ENCODE measurements at places on chromosomes 3 and 15.

DNA sequence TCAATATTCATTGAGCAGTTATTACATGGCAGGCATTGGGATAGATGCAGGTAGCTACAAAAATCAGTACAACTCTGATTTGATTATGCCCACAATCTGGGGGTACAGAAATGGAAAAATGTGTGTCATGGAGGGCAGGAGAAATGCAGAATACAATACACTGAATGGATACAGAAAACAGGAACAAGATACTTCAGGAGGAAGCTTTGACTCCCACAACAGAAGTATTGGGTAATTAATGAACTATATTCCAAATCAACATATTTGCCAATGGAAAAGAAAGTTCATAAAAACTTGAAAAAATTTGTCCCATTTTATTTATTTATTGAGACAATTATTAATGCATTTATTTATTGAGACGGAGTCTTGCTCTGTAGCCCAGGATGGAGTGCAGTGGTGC lies 207.0 kb downstream of the SUCLG2 start:
- no peak overlapping the region for H3K4me3 ChIP-seq

GRCh38 chr15:65087873-65088642 lies 11.5 kb downstream of the KBTBD13 start:
- H3K4me1 ChIP-seq = no peaks in the 10 kb centered on the region
- H3K27me3 ChIP-seq = peaks cover 13% of the 10 kb centered on the region
- H3K27ac ChIP-seq = no peak overlapping the region
- H3K4me3 ChIP-seq = no peak overlapping the region
- no peak for DNase-seq

- peaks cover 23% of the 10 kb centered on the region for H3K4me1 ChIP-seq
- no peak overlapping the region for H3K4me3 ChIP-seq
- H3K27me3 ChIP-seq = no peaks in the 10 kb centered on the region
Measured at GRCh38 chr3:122395582-122395981, 11.6 kb downstream of the FAM162A start.

DNA sequence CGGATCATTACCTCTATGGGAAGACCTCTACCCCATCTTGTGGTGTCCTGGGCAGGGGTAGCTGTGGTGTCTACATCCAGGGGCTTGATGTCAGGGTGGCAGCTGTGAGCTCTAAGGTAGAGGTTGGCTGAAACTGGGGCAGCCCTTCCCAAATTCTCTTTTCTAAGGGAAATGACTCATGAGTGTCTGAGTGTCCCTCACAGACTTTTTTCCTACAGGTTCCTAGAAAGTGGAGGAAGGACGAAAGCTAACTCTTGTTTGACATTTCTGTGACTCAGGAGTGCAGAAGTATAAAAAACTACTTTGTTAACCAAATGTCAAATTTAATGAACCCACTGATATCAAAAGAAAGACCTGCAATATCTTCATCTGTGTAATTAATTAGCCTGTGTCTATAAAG lies 481.5 kb downstream of the PDCD6IP start:
- H3K36me3 ChIP-seq = no peaks in the 10 kb centered on the region
- H3K4me1 ChIP-seq = no peaks in the 10 kb centered on the region
- peaks cover 11% of the 10 kb centered on the region for H3K27me3 ChIP-seq
- DNase-seq = no peak
- no peak overlapping the region for H3K4me3 ChIP-seq

- no peaks in the 10 kb centered on the region for H3K36me3 ChIP-seq
- H3K27ac ChIP-seq = no peak overlapping the region
- no peak overlapping the region for H3K4me3 ChIP-seq
- H3K27me3 ChIP-seq = no peaks in the 10 kb centered on the region
Measured at GRCh38 chr3:81152156-81152555, 609.3 kb downstream of the GBE1 start.

DNA sequence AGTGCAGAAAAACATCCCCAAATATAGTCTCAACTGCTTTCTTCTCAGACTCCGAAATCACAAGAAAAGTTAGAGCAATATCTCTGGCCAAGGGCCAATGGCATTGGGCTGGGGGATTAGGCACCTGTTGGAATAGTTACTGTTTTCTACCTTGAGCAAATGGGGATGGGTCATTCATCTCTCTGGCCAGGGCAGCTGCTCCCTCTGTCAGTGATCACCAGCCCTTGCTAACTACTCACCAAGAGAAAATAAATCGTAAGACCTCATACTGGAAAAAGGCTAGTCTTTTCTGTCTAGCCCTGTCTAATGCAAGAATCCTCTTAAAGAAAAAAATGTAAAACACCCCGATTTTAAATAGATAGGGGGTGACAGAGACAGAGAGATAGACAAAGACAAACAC lies 10.9 kb downstream of the CERS3 start:
- no peak for DNase-seq
- H3K27ac ChIP-seq = no peak overlapping the region
- H3K4me3 ChIP-seq = no peak overlapping the region
- H3K27me3 ChIP-seq = no peaks in the 10 kb centered on the region
- H3K36me3 ChIP-seq = no peaks in the 10 kb centered on the region
- peaks cover 11% of the 10 kb centered on the region for H3K4me1 ChIP-seq

DNA sequence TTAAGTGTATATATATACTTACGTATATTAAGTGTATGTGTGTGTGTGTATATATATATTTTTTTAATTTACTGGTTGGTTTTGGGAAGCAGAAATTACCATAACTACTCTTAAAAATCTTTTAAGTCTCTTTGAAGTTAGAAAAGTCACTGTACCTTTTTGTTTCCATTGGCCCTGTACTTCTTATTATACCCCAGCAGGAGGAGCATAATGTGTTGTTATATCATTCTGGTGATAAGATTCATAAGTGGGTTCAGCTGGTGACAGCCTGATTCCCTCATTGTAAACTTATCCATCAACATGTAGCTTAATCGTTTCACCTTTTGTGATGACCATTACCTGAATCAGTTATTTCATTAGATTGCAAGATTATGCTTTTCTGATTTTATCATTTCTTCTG lies 30.8 kb downstream of the MLH1 start:
- no peaks in the 10 kb centered on the region for H3K27me3 ChIP-seq
- H3K36me3 ChIP-seq = peaks cover 7% of the 10 kb centered on the region
- H3K4me1 ChIP-seq = peaks cover 12% of the 10 kb centered on the region

DNA sequence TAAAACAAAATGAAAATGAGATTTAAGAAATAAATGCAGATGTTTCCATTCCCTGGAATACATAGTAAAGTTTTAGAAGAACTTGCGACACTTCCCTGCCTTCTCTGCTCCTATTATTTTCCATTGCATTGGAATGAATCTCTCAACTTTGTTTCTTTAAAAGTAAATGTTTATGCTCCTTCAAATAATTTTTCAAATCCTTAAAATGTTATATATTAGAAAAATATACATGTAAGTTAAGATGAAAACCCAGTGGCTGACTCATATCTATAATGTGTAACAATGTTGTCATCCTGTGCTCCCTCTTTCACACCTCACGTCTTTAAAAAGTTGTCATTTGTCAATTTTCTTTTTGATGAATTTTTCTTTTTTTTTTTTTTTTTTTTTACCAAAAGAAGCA lies 3.6 kb downstream of the RBMS3 start:
- H3K27me3 ChIP-seq = peaks cover 35% of the 10 kb centered on the region
- no peaks in the 10 kb centered on the region for H3K36me3 ChIP-seq
- H3K27ac ChIP-seq = no peak overlapping the region

Data from activated T-cell treated with anti-CD3 and anti-CD28 coated beads, Interleukin-2, amount 50 U/mL, for 72 hours (primary cell).